ENCODE measurements at places on chromosomes 13 and 19.

- DNase-seq, result peak; percentile 39
Observed at GRCh38 chr13:110912651-110913051, 2.2 kb downstream of the ANKRD10 start.

- no peak for DNase-seq
Observed at GRCh38 chr19:17183858-17184321, 31.3 kb upstream of the USE1 start.

GRCh38 chr13:21889651-21890050 is 218.8 kb downstream of the FGF9 start:
- no peak for DNase-seq

DNA sequence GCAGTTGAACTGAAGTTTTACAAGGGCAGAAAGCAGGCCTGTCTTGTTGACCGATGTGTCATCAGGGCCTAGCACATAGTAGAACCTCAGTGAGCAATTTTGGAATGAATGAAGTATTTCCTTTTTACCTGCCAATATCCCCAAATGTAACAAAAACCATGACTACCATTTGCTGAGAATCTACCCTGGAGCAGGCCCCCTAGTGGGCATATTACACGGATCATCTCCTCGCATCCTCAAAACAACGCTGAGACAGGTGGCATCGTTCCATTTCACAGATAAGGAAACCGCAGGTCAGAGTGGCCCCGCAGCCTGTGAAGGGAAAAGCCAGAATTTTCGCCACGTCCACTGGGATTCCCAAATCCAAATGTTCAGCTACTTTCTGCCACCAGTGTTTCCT is 77.9 kb downstream of the CACNA1A start:
- peak; percentile 17 for DNase-seq

- peak; percentile 29 for DNase-seq
Observed at GRCh38 chr13:24557081-24557480, 44.5 kb upstream of the PARP4 start.

DNA sequence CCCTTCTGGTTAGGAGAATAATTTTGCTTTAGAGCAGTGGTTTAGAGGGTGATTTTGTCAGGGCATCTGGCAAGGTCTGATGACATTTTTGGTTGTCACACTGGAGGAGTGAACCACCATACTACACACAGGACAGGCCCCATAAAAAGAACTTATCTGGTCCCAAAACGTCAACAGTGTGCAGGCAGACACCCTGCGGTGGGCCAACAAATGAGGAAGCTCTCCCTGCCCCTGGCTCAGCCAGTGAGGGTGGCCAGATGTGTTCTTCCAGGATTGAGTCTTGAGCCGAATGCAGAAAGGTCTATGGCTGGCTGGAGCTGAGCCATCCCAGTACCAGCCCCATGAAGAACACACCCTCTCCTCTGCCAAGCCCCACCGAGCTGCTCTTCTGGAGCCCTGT is 149.2 kb downstream of the MIPEP start:
- no peak for DNase-seq

DNA sequence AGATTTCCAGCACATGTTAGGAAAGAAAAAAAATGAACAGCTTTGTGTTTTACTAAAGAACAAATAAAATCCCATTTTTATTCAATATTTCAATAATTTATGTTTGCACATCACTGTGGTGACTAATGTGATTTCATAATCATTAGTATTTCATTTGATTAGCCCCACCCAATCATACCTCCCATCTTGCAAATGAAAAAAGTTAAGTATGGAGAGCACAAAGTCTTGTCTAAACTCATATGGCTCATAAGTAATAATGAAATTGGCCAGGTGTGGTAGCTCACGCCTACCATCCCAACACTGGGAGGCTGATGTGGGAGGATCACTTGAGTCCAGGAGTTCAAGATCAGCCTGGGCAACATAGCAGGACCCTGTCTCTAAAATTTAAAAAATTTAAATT is 3.8 kb downstream of the ZNF490 start:
- no peak for DNase-seq

DNA sequence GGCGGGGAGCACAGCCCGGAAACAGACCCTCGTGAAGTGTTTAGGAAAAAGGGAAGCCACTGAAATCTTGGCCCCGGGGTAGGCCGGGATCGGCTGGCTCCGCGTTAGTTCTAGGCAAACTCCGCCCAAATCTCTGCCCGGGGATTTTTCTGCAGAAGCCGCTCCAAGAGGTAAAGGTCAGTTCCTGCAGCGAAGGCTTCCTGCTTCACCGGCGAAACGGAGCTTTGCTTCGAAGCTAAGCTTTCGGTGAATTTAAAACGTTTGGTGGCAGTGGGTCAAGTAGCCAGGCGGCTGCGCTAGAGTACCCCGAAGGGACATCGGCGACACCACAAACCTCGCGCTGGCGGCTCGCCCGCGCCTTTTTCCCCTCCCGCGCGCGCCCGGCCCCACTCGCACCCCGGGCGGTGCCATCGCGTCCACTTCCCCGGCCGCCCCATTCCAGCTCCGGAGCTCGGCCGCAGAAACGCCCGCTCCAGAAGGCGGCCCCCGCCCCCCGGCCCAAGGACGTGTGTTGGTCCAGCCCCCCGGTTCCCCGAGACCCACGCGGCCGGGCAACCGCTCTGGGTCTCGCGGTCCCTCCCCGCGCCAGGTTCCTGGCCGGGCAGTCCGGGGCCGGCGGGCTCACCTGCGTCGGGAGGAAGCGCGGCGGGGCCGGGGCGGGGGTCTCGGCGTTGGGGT is 441 bp downstream of the GJB2 start:
- peak; percentile 46 for DNase-seq

DNA sequence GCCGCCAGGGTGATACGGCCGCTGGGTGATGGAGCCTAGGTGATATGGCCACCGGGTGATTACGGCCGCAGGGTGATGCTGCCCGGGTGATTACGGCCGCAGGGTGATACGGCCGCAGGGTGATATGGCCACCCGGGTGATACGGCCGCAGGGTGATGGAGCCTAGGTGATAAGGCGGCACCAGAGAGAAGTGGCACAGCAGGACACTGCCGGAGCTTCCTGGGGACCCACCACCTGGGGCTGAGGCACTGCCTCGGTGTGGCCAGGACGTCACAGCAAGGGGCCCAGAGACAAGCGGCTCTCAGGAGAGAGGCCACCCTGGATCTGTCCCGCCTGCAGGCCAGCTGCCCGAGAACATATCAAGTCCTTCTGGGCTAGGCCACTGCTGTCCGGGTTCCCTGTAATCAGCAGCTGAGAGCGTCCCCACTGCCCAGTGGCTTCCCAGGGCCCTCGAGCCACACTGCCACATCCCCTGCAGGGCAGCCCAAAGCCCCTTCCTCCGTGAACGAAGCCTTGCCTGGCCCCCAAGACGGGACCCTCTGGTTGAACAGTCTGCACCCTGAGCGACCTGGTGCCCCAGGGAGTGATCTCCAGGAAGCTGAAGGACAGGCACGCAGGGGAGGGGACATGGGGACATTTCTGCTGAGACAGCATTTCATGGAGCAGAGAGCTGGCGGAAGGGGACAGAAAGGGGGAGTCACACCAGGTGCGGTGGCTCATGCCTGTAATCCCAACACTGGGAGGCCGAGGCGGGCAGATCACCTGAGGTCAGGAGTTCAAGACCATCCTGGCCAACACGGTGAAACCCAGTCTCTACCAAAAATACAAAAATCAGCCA is 22.1 kb downstream of the ZNF787 start:
- no peak for DNase-seq

- peak; percentile 49 for DNase-seq
Observed at GRCh38 chr19:18057557-18057956, 29.2 kb downstream of the IL12RB1 start.

- peak; percentile 73 for DNase-seq
Observed at GRCh38 chr19:12788682-12789097, 2.6 kb upstream of the JUNB start.

All from cardiac muscle cell (in vitro differentiated cells and primary cell).